Progenitor cell of endocrine pancreas (in vitro differentiated cells): ENCODE measurements at places on chromosomes 6 and 20.

GRCh38 chr20:7516621-7517111, 423.6 kb downstream of the HAO1 start:
- no peak for DNase-seq
- H3K4me1 ChIP-seq: peaks cover 14% of the 10 kb centered on the region
- H3K27me3 ChIP-seq: peaks cover 8% of the 10 kb centered on the region
- H3K27ac ChIP-seq: no peak overlapping the region
- no peaks in the 10 kb centered on the region for H3K36me3 ChIP-seq

DNA sequence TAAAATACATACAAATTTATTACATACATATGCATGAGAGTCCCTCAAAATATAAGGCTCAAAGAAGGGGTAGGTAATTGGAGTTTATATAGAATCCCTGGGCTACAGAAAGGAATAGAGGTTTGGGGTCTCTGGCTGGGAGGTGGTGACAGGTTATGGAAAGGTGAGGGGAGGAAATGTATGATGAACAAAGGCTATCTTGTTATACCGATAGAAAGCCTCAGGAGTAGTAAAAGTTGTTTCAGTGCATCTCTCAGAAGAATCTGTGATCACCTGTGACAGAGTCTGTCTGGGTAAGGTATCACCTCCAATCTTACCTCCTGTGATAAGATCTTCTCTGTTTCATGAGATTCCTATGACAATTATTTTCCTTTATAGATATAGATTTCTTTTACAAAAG, 252.9 kb upstream of the AGPAT4 start:
- DNase-seq: no peak
- H3K36me3 ChIP-seq: no peaks in the 10 kb centered on the region
- H3K4me3 ChIP-seq: no peak overlapping the region
- no peak overlapping the region for H3K27ac ChIP-seq
- no peaks in the 10 kb centered on the region for H3K4me1 ChIP-seq

- no peak for DNase-seq
- no peak overlapping the region for H3K4me3 ChIP-seq
- H3K4me1 ChIP-seq: peaks cover 17% of the 10 kb centered on the region
- H3K27me3 ChIP-seq: no peaks in the 10 kb centered on the region
- H3K36me3 ChIP-seq: peaks cover 13% of the 10 kb centered on the region
Measured at GRCh38 chr6:151437401-151437800, 14.5 kb downstream of the RMND1 start.

DNA sequence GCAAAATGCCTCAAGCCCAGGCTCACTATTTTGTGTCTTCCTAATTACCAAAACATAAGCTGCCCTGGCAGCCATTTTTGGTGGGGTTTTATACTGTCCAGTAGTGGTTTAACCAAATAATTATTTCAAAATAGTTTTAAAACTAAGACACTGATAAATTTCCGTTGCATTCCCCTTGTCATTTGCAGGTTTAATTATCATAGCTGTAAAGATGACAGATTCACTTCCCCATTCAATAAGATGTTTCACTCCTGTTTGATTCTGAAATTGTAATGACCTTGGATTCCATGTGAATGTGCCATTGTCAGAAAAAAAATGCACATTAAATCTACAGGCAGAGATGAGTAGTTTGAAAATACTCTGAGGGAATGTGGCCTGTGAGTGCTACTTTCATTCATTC, 172.0 kb downstream of the COL9A1 start:
- DNase-seq: no peak
- no peak overlapping the region for H3K27ac ChIP-seq
- H3K27me3 ChIP-seq: no peaks in the 10 kb centered on the region
- H3K4me1 ChIP-seq: no peaks in the 10 kb centered on the region
- no peaks in the 10 kb centered on the region for H3K36me3 ChIP-seq
- H3K4me3 ChIP-seq: no peak overlapping the region

GRCh38 chr6:98900706-98901105, 47.0 kb downstream of the FBXL4 start:
- no peak for DNase-seq
- H3K27me3 ChIP-seq: no peaks in the 10 kb centered on the region
- H3K36me3 ChIP-seq: peaks cover 38% of the 10 kb centered on the region
- H3K4me1 ChIP-seq: no peaks in the 10 kb centered on the region
- H3K27ac ChIP-seq: no peak overlapping the region

GRCh38 chr20:22455259-22455658, 129.1 kb downstream of the FOXA2 start:
- H3K4me3 ChIP-seq: no peak overlapping the region
- no peaks in the 10 kb centered on the region for H3K36me3 ChIP-seq
- no peak for DNase-seq

DNA sequence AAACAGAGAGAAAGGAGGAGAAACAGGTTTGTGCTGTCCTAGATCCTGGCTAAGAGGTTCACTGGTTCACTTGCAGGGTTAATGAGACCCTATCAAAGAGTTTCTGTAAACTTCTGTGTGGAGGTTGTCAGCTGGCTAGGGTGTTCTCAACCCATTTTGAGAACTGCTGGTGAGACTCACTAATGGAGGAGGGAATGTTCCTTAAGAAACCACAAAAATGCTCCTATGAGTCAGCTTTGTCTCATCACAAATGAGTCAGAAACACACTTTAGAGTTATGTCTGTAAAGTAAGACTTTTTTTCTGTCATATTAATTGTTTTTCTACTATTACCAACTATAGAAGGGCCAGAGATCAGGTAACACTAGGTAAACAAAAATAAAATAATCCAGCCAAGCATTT, 884.4 kb downstream of the PHF3 start:
- no peak overlapping the region for H3K27ac ChIP-seq
- H3K4me1 ChIP-seq: no peaks in the 10 kb centered on the region
- no peaks in the 10 kb centered on the region for H3K27me3 ChIP-seq
- no peak for DNase-seq
- no peaks in the 10 kb centered on the region for H3K36me3 ChIP-seq

DNA sequence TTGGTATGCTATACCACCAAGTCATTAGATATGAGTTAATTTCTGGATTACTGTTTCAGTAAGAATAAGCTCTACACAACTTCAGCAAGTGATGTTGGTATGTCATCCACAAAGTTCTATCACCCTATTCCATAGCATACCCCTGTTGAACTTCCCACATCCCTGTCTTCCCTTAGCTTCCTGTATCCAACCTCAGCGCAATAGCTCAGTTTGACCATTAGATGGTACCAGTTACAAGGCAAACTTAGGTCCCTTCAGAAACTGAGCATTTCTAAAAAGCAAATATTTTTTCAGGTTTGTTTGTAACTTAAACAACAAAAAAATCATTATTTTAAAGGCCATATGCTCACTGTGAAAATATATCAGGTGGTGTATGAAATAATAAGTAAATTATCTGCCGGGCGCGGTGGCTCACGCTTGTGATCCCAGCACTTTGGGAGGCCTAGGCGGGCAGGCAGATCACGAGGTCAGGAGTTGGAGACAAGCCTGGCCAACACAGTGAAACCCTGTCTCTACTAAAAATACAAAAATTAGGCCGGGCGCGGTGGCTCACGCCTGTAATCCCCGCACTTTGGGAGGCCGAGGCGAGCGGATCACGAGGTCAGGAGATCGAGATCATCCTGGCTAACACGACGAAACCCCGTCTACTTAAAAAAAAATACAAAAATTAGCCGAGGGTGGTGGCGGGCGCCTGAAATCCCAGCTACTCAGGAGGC, 8.8 kb upstream of the MOG start:
- H3K4me1 ChIP-seq: peaks cover 8% of the 10 kb centered on the region
- no peak overlapping the region for H3K4me3 ChIP-seq
- DNase-seq: no peak
- H3K27me3 ChIP-seq: no peaks in the 10 kb centered on the region
- no peaks in the 10 kb centered on the region for H3K36me3 ChIP-seq

GRCh38 chr6:16466800-16467553, 228.6 kb downstream of the GMPR start:
- DNase-seq: no peak
- no peak overlapping the region for H3K27ac ChIP-seq
- H3K4me1 ChIP-seq: peaks cover 9% of the 10 kb centered on the region
- no peaks in the 10 kb centered on the region for H3K27me3 ChIP-seq
